IPS DF 19.7 (cell line): ENCODE measurements at places on chromosomes 1 and 21.

DNA sequence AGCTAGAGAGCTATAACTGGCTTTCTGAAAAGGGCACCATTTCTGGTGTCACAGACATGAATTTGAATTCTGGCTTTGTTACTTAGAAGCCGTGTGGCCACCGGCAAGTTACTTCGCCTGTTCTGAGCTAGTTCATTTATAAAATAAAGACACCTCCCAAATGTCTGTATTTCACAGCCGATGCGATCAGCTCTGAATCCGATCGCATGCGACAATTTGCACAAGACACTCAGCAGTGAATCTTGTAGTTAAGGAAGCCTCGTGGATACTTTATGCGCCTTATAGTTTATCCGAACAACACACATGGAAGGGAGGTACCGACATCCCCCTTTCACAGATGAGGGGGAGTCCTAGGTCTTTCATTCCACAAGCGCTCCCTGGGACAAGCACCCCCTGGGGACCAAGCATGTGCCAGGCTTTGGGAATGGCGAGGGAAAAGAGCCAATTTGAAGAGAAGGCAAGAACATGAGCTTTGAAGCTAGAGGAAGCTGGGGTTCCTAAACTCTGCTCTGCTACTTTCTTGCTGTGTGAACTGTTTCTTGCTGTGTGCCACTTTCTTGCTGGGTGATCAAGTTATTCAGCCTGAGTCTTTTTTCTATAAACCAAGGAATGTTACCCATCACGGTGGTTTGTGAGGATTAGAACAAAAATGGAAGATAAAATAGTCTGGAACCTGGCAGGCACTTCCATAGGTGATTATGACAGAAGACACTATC is 3.9 kb downstream of the ID3 start:
- DNase-seq, result no peak

DNA sequence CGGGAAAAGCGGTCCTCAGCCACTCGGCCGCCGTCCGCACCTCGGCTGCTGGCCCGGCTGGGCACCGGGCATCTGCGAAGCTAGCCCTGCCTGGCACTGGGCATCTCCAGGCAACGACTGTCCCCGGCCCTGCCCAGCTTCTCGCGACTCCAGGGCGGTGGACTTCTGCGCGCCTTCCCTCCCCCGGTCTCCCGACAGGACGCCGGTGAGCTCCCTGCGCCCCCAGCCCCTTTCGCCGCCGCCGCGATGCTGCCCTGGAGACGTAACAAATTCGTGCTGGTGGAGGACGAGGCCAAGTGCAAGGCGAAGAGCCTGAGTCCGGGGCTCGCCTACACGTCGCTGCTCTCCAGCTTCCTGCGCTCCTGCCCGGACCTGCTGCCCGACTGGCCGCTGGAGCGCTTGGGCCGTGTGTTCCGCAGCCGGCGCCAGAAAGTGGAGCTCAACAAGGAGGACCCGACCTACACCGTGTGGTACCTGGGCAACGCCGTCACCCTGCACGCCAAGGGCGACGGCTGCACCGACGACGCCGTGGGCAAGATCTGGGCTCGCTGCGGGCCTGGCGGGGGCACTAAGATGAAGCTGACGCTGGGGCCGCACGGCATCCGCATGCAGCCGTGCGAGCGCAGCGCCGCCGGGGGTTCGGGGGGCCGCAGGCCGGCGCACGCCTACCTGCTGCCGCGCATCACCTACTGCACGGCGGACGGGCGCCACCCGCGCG is 514 bp downstream of the FAM43B start:
- DNase-seq, result no peak

GRCh38 chr1:164771619-164772361 is 212.8 kb downstream of the PBX1 start:
- no peak for DNase-seq

DNA sequence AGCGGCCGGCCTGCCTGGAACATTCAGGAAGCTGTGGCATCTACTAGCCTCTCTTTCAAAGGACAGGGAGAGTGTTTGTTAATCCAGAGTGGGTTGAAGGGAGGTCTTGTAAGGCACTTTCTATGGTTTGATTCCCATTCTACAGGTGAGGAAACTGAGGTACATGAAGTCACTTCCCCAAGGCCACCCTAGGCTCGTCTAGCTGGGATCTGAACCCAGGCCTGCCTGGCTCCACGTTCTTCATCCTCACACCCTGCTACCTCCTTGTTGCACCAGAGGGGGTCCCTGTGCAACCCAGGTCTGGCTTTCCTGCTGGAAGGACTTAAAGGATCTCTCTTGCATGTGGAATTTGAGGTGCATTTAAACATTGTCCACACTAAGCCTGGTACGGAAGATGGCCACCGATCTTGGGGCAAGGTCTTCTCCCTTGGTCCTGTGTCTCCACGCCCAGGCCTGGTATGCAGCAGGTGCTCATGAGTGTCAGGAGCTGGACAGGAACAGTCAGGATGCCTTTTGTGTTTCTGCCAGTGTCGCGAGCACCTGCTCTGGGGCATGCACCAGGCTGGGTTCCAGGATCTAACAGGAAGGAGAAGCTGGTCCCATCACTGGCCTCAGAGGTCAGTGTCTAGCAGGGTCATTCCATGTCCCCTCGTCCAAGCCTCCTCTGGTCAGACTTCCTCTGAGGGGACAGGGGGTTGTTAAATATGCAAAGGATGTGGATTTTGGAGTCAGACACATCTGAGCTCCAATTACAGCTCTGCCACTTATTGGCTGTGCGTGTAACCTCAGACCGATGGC is 103.2 kb upstream of the RUNX3 start:
- no peak for DNase-seq

DNA sequence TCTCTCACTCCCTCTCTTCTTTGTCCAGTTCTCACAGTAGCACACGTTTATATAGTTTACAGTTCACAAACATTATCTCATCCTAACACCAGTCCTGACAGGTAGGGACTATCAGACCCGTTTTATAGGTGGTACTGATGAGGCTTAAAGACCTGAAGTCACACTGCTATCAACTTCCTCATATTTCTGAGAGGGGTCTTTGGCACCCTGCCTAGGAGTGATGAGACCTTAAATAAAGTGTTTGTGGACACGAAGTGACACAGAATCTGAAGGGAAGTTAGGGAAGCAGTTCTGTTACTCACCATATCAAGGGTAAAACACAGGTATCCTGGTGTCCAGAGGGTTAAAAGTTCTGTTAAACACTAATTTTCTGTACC is 590 bp upstream of the TACSTD2 start:
- DNase-seq, result no peak

- DNase-seq, result no peak
Measured at GRCh38 chr1:9302745-9303524, 10.2 kb downstream of the SPSB1 start.

DNA sequence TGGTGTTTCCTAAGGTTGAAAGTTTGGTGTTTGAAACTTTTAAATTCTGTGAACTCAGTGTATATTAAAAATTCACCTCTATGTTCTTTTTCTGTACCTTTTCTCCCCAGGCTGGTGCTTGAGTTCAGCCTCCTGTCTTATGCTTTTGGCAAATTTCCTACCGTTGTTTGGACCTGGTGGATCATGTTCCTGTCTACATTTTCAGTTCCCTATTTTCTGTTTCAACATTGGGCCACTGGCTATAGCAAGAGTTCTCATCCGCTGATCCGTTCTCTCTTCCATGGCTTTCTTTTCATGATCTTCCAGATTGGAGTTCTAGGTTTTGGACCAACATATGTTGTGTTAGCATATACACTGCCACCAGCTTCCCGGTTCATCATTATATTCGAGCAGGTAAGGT is 24.9 kb upstream of the AXDND1 start:
- no peak for DNase-seq

GRCh38 chr1:21666576-21667320 is 2.4 kb downstream of the RAP1GAP start:
- no peak for DNase-seq

GRCh38 chr1:224106568-224107281 is 7.2 kb upstream of the FBXO28 start:
- no peak for DNase-seq

GRCh38 chr1:40385437-40386358 is 12.2 kb downstream of the SMAP2 start:
- DNase-seq, result no peak

GRCh38 chr1:182340233-182341058 is 51.1 kb downstream of the GLUL start:
- DNase-seq, result no peak

DNA sequence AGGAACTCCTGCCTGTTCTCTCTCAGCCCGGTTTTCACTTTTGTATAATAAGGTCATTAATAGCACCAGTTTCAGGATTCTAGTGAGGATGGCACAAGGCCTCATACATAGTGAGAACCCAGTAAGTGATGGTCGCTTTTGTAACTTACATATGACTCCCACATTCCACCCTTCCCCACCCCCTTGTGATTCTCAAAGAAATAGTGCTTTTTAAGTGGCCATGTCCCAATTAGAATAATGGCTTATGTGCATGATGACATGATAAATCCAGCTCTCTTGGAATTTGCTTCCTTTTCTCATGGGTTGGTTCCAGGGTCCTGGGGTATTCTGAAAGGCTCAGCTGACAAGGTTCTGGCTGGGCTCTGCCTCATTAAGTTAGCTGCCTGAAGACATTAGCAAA is 189.9 kb downstream of the URB2 start:
- no peak for DNase-seq

GRCh38 chr1:88216441-88216840 is 467.6 kb upstream of the PKN2 start:
- DNase-seq, result no peak

DNA sequence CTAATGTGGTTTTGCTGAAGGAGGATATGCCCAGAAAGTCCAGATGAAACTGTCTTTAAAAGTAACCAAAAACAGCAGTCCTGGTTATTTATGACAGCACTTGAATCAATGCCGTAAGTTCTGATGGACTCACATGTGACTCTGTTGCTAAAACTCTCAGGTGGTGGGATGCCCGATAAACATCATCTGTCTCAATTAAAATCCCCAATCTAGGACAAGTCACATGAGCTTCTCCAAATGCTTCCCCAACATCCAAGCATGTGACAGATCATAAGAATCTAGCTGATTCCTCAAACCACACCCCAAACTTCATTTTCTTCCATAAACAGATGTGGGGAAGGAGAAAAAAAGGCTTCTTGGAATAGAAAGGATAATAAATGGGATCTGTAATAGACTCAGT is 786 bp upstream of the CTSK start:
- DNase-seq, result no peak

DNA sequence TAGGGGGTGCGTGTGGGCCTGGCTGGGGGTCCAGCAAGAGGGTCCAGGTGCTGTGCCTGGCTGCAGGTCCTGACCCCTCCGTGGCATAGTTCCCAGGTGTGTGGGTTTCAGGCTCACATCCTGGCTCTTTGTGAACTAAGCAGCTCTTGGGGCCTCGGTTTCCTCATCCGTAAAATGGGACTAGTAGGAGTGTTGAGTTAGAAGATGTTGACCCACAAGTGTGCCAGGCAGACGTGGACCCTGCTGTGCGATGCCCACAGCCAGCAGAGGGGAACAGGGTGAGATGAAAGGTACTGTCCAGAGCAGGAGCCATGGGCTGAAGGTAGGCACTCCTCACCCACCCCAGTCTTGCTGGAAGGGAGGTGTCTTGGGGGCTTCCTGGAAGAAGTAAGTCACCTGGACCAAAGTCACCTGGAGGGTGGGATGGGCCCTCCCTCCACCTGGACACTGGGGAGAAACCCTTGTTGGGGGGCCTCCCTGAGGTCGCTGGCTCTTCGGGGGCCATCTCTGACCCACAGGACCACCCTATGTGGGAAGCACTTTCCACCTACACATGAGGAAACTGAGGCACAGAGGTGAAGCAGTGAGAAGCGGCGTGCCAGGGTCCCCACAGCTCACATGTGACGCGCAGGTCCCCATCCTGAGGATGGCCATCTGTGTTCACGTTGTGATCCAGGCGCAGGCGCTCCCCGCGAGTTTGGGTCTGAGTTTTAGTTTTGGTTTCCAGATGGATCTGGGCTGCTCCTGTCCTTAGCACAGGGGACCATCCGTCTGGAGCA is 1.4 kb downstream of the ARHGEF16 start:
- DNase-seq, result no peak

GRCh38 chr1:234610666-234611224 is 767 bp upstream of the IRF2BP2 start:
- DNase-seq, result no peak

DNA sequence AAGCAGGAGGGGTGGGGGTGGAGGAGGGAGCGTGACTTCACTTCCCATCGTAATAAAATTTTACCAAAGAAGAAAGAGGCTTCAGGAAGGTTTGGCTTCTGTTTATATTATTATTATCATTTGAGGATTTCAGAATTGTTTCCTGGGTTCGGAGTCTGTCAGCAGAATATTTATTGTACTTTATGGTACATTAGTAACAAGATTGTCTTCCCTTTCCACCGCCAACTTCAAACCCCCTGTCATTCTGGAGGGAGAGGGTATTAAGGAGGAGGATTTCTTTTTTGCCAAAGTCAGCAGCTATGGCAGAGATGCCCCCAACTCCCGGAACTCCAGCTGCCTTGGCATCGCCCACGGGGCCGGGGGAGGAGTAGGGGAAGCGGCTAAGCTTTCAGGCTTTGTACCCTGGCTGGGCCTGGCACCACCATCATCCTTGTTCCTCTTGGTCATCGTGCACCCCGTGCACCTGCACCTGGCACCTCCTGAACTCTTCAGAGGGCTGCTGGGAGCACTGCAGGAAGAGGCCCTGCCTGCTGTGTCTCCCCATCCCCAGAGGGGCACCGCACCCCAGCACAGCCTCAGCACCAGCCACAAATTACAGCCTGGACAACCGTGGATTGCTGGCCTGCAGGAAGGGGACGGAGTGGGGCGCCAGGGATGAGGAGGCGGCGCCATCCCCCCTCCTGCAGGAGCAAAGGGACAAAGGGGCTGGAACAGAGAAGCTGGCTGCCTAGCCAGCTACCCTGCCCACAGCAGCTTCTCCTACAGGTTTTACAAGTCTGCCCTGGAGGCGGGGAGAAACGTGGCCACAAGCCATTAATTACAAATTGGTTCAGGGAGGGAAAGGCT is 24.0 kb upstream of the PAX7 start:
- DNase-seq, result no peak

DNA sequence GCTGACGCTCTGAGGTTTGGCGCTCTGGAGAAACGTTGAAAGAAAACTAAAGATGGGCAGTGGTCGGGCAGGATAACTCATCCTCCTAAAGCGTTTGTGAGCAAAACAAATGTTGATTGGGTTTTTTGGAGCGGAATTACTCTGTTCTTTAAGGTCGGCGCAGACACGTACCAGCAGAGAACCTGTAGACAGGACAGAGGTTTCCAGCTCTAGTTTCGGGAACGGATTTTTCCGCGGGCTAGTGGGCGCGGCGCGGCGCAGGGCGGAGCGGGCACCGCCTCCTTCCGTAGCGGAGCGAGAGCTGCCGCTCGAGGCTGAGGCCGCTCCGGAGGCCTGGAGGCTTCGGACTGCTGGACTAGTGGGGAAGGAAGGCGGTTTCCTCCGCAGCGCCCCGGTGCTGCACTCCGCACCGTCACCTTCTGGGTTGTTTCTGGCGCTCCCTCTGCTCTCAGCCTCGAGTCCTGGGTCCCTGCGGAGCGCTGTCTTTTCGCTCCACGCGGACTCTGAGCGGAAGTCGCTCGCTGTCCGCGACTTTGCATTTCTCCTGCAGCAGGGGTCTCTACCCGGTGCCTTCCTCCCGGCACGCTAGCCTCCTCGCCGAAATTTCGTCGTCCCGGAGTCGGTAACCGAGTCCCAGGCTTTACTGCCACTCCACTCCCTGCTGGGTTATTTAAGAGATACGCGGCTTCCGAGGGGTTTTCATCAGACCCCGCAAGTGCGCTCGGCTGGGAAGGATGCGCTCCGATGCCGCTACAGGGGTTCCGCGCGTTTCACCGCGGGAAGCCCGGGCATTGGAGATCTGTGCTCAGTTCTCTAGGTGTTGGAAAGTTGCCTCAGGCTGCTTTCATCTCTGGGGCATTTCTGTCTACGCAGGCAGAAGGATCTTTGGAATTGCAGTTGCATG is 7.0 kb downstream of the FOXD2 start:
- DNase-seq, result no peak

- no peak for DNase-seq
Measured at GRCh38 chr1:83693427-83694126, 305.4 kb downstream of the TTLL7 start.
